Stimulated activated CD4-positive, alpha-beta T cell treated with anti-CD3 and anti-CD28 coated beads, Interleukin-15, amount 100 ng/mL, for 1 hour (primary cell): ENCODE measurements at places on chromosomes 2 and 18.

GRCh38 chr2:241037498-241037897, 39.1 kb downstream of the SNED1 start:
- DNase-seq, result no peak

- DNase-seq, result no peak
These were observed 846.7 kb downstream of the BCL11A start for GRCh38 chr2:59706729-59707128.

DNA sequence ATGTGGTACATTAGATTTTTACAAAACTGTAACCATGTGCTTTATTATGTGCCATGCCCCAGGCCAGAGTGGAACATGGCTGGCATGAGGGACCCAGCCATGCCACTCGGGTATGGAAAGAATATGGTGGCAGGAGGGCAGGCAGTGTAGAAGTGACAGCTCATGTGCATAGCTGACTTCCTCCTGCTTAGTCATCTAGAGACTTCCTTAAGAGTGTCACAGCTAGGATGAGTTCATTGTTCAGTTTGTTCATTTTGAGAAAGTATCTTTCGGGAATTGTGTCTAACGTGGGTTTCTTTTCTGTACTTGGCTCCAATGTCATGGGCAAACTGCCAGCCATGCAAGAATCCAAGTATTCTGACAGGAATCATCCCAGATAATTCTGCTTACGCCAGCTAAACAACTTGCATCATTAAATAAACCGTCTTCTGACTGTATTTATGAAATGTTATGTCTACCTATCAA, 94.3 kb upstream of the ITGB6 start:
- DNase-seq, result no peak

DNA sequence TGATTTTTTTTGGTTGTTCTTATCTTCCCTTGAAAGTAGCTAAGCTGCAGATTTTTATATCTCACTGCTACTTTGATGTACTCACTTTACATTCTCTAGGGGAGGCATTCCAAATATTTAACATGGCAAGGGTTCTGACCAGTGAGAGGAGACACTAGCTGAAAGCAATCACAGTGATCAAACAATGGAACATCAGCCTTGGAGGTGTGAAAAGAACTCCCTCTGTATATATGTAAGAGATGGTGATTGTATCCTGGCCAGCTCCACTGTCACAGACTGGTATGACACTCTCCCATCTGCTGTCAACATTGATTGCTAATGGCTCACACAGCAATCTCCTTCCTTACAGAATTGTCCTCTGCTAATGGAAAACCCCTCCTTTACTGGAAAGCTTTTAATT, 291.7 kb upstream of the CDH19 start:
- DNase-seq, result no peak

- DNase-seq, result no peak
These were observed 39.6 kb downstream of the MBD2 start for GRCh38 chr18:54184836-54185235.

DNA sequence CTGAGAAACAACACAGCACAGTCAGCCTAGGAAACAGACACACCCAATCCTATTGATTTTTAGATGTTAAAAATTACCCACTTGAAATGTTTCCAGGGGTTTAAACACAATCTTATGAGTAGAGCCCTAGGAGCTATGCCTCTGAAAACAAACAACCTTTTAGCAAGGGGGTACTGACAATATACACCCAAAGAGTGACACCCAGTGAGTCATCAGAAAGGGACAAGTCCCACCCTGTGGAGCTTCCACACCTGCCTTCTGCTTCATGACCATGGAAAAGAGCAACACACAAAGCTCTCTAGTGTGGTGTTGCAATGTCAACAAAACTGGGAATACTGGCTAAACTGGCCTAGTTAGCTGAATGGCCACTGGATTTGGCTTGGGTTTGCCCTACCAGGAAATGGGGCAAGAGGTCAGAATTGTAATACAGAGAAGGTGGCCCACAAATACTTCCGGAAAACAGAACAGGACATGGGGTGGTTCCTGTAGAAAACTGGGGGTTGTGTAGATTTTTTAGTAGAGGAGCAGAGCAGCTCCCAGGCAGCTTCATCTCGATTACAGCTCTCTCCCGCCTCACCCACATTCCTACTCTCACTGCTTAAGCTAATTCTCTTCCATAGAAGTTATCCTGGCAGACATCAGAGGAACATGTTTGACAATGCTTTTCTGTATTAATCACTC, 98.2 kb downstream of the GAREM1 start:
- no peak for DNase-seq

GRCh38 chr18:62714671-62715435, 488 bp upstream of the PHLPP1 start:
- peak; percentile 79 for DNase-seq

GRCh38 chr2:182132605-182133004, 147.0 kb downstream of the PPP1R1C start:
- no peak for DNase-seq

- no peak for DNase-seq
These were observed 738.1 kb upstream of the NXPH2 start for GRCh38 chr2:139518321-139518720.

- DNase-seq, result no peak
These were observed 129.2 kb upstream of the MEIS1 start for GRCh38 chr2:66305718-66306117.

DNA sequence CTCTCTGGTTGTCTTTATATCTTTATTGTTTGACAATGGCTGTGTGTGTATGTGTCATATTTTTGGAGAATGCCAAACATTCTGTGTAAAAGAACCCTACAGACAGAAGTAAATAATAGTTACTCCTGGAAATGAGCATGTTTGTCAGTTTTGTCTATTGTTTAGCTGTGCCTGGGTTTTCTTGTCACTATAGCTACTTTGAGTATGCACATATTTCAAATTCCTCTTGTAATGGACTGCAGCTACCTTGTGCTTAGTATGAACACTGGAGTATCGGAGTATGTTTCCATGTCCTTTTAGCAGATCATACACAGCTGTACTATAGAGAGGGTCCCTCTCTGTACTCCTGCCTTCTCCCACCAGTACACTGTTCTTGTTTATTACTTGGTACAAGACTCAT, 58.0 kb upstream of the DOCK10 start:
- DNase-seq, result no peak

- DNase-seq, result no peak
These were observed 16.8 kb downstream of the SLC39A6 start for GRCh38 chr18:36112302-36112701.

DNA sequence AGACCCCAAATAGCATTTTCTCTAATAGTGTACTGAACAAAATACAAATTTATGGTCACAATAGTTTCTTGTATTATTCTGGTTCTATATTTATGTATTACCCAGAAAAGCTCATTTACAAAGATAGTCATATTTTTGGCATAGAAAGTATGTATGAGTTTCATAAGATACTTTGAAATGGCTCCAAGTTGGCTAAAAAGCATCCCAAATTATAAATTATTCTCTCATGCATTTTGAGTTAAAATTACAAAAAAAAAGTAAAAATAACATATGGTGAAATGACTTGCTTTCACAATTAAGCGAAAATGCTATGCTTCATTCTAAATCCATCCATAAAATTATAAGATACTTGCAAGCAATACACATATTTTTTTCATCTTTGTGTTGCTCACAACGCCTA, 530.7 kb downstream of the ZNF804A start:
- DNase-seq, result no peak

- DNase-seq, result no peak
These were observed 21.3 kb downstream of the NRP2 start for GRCh38 chr2:205703471-205704126.

- DNase-seq, result no peak
These were observed 420.3 kb upstream of the POU3F3 start for GRCh38 chr2:104433657-104434056.

GRCh38 chr2:4972472-4972871, 719.7 kb upstream of the SOX11 start:
- no peak for DNase-seq

DNA sequence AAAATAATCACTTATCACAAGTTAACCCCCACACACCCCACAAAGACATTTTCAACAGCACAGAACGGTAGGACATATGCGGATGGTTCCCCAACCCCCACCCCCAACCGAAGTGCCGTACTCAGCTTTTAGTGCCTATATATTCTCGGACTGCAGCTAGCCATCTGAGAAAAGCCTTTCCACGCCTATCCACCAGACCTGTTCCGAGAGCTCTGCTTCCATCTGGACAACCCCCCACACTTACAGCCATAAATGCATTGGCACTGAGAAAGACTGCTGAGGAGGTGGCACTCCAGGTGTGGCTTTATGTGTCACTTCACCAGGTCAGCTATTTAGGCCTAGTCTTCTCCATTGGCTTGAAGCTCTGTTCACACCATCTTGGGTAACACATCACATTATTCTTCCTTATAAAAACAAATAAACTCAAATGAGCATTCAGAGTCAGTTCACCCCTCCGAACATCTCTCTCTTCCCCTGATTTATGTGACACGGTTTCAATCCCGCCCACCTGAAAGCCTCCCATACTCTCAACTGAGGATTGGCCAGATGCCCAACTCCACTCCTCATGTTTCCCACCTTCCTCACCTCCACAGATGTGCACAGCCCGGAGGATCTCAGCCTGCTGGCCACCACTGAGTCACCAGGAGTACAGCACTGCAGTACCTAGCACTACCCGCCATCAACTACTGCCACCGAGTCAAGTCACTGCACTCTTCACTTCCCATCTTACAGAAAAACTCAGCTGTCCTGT, 127.4 kb downstream of the CACNB4 start:
- DNase-seq, result no peak

DNA sequence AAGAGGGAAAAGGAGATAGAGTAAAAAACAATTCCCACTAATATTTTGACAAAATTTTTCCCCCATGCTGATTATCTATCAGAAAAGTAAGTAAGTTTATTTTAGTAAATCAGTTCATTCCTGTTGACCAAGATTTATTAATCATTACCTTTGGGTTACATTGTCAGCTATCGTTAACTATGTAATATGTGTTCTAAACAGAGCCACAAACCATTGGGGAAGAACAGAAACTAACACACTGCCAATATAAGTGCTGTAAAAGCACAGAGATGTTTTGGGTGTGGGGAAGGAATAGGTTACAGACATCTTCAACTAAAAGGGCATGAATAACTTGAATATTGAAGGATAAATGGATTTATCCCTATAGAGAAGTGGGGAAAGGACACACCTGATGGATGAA, 42.5 kb upstream of the ACADL start:
- no peak for DNase-seq

DNA sequence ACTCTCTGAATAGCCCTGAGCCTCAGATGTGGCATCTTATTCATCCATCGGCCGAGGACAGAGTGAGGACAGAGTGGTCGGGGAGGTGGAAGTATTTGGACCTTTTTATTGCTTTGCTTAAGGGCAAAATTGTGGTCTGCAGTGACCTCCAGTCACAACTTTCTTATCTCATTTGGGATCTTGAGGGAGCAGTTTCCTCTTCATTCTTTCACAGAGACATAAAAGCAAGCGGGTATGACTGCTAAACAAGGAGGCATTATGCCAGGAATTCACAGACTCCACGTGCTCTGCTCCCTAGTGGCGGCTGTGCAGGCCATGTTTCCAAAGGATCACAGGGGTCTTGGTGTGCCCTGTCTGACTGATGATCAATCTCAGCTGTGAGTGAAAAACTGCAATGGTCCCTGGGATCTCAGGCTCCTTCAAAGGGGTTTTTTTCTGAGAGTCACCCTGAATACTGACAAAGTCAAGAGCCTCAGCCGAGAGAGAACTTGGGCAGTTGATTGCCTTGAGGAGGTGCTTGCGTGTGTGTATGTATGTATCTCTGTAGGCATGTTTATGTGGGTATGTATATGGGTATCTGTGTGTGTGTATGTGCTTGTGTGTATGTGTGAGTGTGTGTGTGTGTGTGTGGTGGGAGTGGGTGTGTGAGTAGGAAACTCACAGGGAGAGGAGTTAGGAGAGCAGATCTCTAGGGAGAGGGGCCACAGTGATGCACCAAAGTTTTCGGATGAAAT, 47.7 kb downstream of the RAPGEF4 start:
- DNase-seq, result no peak

DNA sequence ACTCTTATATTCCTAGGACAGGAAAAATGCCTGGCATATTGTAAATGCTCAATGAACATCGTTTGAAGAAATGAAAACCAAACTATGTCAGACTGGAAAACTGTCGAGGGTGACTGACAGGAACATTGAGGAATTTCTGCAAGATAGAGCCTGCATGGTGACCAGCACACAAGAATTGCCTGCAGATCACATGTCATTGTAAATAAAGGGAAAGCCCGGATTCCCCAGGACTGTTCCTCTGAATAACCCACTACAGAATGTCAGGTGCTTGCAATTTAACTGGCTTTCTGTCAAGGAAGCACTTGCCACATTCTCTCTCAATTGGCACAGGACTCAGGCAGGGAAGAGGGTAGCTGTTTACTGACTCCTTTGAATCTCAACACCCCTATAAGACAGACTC, 129.0 kb upstream of the REG3G start:
- no peak for DNase-seq

DNA sequence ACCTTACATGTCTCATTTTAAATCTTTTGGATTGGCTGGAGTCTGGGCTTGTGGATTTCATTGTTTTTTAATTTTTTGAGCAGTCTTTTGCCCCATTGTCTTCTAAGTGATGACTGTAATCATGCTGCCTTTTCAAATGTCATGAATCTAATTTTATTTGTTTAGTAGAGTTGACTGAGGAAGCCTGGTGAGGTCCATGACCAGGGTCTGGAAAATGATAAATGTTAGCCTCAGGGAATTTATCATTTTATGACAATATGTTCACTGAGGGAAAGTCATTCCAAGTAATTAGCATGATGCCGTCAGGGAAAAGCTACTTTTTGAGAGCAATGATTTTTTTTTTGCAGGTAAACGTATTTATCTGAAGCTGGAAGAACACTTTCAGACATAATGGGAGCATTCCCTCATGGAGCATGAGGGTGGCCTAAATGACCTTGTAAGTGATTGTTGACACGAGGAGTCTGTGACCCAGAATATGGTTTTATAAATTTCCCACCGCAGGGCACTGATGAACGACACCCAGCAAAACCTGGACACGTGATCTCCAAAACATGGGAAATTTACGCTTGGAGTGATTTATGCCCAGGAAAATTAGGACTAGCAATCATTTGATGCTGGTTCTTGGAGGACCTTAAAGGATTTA, 155.3 kb upstream of the NABP1 start:
- DNase-seq, result no peak

GRCh38 chr2:60899892-60900249, 18.5 kb downstream of the REL start:
- no peak for DNase-seq

GRCh38 chr2:96874198-96874831, 4.4 kb upstream of the SEMA4C start:
- no peak for DNase-seq

GRCh38 chr2:10887476-10887875, 24.3 kb upstream of the KCNF1 start:
- DNase-seq, result no peak

GRCh38 chr18:44946529-44947113, 265.9 kb downstream of the SETBP1 start:
- DNase-seq, result no peak

GRCh38 chr2:223688094-223688835, 86.1 kb upstream of the SCG2 start:
- no peak for DNase-seq

- DNase-seq, result no peak
These were observed 472.1 kb downstream of the PARD3B start for GRCh38 chr2:205017381-205017780.
